ENCODE measurements at places on chromosomes 7 and 10. TPM values are rescaled to one million over a fixed set of nuclear protein-coding genes. Genes with fewer than 3 reads are reported as not detected.

NKX2-3 gene
- not detected for polyA plus RNA-seq

ADIRF gene
- 64.4 TPM for polyA plus RNA-seq

DNA sequence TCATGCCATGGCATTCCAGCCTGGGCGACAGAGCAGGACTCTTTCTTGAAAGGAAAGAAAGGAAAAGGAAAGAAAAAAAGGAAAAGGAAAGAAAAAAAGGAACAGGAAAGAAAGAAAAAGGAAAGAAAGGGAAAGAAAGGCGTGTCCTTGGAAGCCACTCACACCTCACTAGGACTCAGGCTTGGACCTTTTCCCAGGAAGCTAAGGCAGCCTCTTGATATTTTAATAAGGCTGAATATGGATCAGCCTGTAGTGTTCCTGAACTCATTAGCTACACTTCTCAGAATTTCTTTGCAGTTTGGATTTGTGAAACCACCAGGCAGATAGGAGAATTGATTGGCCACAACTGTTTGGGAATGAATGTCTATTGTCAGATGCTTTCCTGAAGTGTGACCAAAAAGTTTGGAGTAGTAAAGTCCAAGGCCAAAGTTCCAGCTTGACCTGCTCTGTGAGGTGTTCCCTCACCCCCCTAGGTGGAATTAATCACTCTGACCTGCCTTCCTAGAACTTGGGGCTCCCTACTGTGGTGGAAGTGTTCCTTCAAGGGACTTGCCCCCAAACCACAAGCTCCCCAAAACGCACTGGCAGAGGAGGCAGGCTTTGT lies 7.1 kb upstream of the MALSU1 start:
- DNase-seq = no peak

GRCh38 chr7:82166260-82167015 lies 277.1 kb downstream of the CACNA2D1 start:
- no peak for DNase-seq

DNA sequence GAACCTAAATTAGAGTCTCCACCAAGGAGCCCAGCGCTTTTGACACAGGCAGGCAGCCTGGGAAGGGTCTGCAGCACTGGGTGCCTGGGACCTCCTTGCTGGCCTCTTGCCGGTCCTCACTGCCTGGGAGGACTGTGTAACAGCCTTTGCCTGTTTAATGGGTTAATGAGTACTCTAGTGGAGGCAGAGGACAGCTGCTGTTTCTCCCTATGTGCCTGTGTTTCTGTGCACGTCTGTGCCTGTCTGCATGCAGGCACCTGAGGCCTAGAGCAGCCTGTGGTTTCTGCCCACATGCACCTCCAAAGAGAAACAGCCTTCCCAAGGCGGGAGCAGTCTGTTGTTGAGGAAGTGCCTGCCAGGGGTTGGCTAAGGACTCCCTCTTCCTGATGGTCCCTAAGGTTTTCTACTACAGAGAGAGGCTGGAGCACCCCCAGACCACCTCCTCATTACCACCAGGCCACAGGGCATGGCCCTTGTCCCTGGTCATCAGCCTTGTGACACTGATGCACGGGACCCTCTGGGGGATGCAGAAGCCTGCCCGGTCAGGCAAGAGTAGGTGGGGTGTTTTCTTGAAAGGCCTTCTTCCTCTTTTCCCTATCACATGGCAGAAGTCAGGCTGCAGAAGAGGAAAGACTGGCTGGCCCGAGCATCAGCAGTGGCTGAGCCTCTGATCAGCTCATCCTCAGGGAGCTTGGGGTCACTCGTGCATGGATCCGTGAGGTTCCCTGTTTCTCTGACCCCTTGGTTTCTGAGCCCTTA lies 14.2 kb downstream of the SLC29A3 start:
- DNase-seq = no peak

DNA sequence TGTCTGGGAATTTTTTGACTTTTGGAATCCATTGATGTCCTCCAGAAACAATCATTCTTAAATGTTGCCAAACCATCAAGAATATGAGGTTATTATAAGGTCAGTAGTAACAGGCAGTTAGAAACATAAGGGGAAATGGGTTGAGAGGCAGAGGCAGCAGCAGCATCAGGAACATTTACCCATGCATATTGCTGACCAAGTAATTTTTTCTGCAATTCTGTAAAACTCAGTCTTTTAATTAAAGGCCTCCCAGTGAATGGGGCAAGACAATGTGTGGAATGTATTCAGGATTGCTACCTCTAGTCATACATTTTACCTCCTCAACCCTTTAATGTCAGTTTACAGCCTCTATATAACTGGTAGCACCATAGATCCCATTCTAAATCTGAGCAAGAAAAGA lies 66.5 kb upstream of the SKAP2 start:
- no peak for DNase-seq

- DNase-seq = no peak
Observed at GRCh38 chr7:145478541-145478940, 638.1 kb upstream of the CNTNAP2 start.

- no peak for DNase-seq
Observed at GRCh38 chr10:99731306-99732032, 458 bp downstream of the COX15 start.

DNA sequence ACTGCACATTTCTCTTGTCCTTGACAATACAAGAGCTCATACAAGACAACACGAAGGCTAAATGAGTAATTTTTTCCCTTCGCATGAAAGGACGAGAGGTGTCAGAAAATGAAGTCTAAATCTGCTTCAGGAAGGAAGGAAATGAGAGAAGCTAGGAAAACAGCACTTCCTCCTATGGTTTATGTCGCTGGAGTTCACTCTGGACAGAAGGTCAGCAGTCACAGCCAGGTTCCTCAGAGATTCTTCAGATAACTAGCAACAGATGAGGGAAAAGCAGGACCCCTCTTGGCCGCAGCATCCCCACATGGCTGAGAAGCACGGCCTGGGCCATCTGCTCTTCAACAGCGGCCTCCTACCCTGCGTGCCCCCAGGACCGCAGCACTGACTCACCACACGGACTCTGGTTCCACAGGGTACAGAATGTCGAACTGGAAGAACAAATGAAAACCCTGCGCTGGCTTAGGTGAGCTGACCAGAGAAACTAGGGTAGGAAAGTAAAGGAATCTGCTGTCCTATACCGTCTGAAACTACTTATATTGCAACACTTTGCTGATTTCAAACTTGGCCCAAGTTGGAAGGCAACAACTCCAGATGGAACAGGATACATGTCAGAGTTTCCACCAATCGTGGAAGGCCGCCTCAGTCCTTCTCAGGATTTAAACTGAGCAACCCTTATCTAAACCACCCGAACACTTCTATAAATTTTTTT lies 26.3 kb downstream of the DNMBP start:
- no peak for DNase-seq

GRCh38 chr10:121891103-121891502 lies 36.7 kb downstream of the ATE1 start:
- DNase-seq = no peak

DNA sequence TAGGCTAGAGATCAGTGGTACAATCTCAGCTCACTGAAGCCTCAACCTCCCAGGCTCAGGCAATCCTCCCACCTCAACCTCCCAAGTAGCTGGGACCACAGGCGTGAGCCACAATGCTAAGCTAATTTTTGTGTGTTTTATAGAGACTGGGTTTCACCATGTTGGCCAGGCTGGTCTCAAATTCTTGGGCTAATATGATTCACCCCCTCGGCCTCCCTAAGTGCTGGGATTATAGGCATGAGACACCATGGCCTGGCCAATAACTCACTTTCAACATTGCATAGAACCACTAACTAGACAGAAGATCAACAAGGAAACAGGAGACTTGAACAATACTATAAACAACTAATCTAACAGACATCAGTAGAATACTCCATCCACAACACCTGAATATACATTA lies 191.7 kb downstream of the LRRN3 start:
- no peak for DNase-seq

DNA sequence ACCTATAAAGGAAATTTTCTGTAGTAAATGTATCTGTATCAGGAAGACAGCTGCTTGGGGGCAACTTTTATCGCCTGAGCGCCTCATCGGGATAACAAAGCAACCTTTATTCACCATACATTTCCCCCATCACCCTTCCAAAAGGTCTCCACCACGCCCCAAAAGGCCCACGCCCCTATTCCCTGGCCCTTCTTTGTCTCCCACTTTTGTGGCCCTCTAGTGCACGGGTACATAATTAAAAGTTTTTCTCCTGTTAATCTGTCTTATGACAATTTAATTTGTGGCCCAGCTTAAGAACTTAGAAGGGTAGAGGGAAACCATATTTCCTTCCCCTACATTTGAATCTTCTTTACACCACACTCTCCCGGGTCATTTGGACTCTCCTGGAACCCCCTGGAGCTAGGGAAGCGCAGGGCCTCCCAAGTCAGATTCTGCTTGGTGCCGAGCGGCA lies 625 bp downstream of the RP9 start:
- no peak for DNase-seq

GRCh38 chr10:74900297-74900696 lies 73.9 kb downstream of the KAT6B start:
- no peak for DNase-seq

DNA sequence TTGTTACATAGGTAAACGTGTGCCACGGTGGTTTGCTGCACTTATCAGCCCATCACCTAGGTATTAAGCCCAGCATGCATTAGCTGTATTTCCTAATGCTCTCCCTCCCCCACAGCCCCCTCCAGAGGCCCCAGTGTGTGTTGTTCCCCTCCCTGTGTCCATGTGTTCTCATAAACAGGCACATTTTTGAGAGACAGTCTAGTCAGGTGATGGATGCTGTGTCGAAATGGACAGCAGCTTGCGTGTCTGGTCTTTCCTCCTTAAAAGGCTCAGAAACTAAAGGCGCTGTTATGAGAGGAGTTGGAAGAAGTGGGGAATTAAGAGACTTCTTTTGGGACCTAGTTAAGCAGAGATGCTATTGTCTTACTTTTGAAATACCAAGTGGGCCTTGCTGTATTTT lies 296.0 kb downstream of the BBS9 start:
- no peak for DNase-seq

GRCh38 chr7:45973725-45974532 lies 52.9 kb upstream of the IGFBP3 start:
- DNase-seq = no peak

GRCh38 chr7:2622869-2623697 lies 8.7 kb upstream of the TTYH3 start:
- DNase-seq = no peak

DNA sequence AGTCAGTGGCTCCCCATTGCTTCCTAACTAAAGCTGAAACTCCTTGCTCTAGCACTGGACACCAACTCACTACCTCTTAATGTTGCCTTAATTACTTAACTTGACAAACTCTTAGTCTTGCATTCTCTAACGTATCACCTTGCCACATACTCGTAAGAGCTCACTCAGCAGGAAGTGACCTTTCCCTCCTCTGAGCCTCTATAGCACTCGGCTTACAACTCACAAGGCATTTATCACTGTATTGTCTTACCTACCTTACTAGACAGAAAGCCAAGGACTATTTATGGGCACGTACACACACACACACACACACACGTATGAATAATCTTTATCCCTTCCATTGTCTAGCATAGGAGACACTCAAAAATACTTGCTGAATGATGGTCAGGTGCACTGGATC lies 21.2 kb downstream of the CEP41 start:
- no peak for DNase-seq

DNA sequence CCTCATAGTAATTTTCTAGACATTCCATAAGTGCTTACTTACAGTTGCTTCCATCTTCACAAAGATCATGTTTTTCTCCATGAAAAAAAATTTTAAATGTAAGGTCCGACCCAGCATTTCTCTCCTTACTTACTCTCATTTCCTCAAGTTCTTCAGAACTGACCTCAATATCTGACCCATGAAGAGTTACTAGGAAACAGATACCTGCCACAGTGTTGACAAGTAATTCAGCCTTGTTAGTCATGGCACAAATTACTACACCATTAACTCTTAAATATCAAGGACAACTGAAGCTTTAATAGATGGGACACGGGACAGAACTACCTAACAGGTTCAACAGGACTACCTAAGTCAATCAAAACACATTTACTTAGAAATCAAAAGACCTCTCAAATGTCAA lies 316.2 kb downstream of the POM121L12 start:
- DNase-seq = no peak

DNA sequence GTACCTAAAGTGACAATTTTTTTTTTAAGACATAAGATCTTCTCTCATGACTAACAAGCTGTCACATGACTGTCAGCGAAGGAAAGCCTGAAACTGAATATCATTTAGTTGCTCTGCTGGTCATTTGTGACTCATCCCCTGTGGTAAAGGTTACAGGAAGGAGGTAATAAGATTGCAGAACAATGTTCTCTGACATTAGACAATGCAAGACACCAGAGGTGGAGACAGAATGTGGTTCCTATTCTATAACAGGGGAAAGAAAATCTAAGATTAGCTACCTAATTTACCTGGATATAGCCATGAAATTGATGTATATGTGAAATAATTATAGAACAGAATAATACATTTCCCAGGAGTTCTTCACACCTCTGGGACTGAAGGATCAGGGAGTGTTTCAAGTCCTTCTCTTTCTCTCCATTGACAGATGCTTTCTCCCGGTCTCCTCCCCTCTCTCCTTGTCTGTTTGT lies 47.7 kb downstream of the LRGUK start:
- peak; percentile 55 for DNase-seq

DNA sequence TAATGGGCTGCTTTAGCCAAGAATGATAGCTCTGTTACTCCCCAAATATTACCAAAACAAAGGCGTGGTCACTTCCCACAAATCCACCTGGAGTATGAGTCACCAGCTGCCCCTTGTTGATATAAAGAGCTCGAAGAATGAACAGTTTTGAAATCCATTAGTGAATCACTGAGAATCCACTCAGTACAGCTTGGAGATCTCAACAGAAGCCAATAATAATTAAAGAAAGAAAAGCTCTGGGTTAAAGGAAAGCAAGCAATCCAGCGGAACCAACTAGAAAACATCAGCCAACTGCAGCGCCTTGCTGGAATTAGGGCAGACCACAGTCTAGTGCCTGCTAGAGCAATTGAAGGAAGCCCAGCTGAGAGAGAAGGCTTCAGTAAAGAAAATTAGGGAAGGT lies 576.0 kb upstream of the C7orf33 start:
- DNase-seq = no peak
